ENCODE measurements at places on chromosomes 11 and 22. TPM values are rescaled to one million over a fixed set of nuclear protein-coding genes. Genes with fewer than 3 reads are reported as not detected.

- no peak for DNase-seq
Measured at GRCh38 chr11:34478845-34479663, 34.5 kb downstream of the ELF5 start.

DNA sequence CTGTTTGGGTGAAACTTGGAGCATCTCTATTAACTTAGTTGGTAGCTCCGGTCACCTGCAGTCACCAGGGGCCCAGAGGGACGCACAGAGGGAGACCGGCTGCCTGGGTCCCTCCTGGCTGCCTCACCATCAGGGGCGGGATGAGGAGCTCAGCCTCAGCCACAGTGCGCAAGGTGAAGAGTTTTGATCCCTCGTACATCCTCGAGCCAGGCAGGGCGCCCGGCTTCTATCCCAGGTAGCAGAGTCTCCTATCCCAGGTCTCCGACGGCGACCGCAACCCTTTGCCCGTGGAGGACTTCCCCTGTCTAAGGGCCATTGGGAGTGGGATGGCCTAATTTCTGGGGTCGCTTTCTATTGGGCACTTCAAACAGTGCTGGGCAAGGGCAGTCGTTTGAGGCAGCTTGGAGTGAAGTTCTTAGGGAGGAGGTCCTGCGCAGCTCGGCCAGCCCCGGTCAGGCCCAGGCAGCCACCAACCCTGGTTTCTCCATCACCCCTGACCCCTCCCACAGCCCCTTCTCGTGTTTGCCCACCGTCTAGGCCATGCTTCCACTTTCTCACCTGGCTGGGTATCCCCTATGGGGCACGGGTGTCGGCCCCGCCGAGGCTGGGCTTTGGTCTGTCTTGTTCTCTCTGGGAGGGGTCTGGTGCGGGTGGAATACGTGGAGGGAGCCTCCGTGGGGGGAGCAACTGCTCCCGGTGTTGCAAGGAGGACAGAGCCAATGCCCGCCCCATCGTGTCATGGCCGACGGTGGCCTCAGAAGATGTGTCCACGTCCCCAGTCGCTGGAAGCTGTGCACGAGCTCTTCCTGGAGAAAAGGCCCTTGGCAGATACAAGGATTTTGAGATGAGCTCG is 3.6 kb upstream of the MRGPRG start:
- DNase-seq: no peak

DNA sequence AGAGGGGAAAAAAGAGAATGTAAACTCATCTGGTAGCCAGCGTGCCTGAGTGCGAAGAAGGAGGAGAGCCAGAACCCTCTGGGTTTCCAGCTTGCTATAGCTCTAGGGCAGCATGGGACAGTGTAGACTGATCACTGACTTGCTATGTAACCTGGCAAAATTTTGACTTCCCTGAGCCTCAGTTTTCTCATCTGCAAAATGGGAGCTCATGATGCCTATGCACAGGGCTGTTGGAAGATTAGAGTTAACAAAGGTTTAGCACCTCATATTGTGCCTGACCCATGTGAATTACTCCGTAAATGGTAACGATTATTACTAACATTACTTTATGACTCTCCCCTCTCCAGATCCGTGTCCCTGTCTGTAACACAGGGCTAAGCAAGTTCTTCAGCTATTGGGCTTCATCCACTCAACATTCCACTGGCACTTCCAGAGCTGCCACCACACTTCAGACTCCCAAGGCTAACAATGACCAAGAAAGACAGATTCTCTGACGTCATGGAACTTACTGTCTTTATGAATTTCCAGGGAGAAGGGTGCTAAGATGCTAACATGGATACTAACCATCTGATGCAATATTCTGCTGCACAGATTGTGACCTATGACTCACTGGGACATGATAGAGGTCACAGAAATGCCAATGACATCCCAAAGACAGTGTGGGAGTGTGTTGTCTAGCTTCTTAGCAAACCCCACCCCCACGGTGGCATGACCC is 195.2 kb downstream of the TRIM29 start:
- DNase-seq: no peak

- no peak for DNase-seq
Measured at GRCh38 chr11:111059726-111060125, 185.8 kb upstream of the POU2AF2 start.

DNA sequence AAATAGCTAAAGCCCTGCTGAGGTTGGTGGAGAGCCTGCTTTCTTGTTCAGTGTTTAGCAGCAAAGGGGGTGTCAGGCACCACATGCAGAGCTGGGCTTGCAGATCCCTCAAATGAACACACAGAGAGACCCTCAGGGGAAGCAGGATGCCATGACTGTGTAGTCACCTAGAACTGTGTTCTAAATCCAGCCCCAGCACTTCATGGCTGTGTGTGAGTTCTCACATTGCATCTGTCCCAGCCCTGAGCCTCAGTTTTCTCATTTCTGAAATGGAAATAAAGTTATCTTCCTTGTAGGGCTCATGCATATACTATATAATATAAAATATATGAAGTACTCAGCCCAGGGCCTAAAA is 47.1 kb downstream of the CWC15 start:
- no peak for DNase-seq

GRCh38 chr22:29710922-29711593 is 8.7 kb upstream of the CABP7 start:
- DNase-seq: no peak

GRCh38 chr11:126496576-126497337 is 141.3 kb downstream of the ST3GAL4 start:
- no peak for DNase-seq

DNA sequence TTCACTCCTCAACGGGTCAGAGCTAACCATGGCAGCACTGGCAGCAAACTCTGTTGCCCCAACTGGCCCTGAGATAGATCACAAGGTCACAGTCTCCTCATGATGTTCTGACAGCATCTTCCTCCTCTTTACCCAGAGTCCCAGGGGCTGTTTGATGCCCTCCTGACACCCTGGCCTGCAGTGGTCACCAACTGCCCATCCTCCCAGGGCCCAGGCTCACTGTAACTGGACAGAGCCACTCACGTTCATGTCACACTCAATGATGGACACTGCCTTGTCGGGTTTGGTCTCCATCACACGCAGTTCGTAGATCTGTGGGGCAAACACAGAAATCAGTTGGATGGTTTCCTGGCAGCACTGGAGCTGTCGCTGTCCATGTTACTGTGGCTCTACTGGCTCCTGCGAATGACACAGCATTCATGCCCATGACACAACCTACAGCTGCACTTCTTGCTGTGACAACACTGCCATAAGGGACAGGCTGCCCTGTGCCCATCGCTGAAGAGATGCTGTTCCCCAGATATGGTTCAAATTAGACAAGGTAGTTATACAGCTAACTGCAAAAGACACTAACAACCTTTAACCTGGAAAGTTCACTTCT is 10.4 kb upstream of the C22orf39 start:
- no peak for DNase-seq

Gene SGSM1
- polyA plus RNA-seq: 2.7 TPM

Gene TRAPPC4
- polyA plus RNA-seq: 145 TPM

Gene ARHGAP32
- 20.2 TPM for polyA plus RNA-seq

Gene APOL5
- polyA plus RNA-seq: not detected

Gene FGF4
- not detected for polyA plus RNA-seq
